GM19239 (cell line): ENCODE measurements at places on chromosomes 5 and 9.
A peak's percentile ranks its signal among the peaks of the same experiment; 100 is the strongest.

DNA sequence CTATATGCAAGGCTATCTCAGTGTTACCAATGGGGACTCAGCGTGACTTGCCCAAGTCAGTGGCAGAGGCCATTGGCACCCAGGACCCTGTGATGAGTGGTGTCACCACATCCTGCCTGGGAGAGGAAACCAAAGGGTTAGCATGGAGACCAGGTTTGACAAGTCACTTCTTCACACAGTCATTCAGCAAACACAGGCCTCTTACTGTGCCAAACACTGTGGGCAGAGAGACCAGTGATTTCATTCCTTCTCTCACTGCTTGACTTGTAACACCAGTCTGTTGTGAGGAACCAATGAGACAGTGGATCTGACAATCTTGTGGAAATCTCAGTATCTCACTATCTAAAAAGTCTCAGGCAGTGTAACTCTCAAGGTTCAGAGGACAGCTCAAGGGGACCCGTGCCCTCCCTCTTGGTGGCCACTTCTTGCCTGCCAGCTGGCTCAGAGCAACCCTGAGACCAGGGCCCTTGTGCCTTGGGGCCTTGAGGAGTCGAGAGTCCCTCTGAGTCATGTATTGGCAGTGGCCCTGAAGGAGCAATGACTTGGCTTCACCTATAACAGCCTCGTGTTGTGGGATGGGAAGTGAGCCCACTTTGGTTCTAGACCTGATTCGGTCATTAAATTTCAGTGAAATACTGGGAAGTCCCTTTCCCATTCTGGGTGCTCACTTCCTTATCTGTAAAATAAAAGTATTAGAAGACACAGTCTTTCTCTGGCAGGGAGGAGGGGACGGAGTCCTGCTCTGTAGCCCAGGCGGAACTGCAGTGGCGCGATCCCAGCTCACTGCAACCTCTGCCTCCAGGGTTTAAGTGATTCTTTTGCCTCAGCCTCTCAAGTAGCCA, 1.6 kb downstream of the FABP6 start:
- no peak for DNase-seq

- DNase-seq, result no peak
These were observed 16.2 kb downstream of the PBX3 start for GRCh38 chr9:125763394-125763801.

GRCh38 chr5:42268630-42269029, 154.6 kb upstream of the GHR start:
- DNase-seq, result no peak

DNA sequence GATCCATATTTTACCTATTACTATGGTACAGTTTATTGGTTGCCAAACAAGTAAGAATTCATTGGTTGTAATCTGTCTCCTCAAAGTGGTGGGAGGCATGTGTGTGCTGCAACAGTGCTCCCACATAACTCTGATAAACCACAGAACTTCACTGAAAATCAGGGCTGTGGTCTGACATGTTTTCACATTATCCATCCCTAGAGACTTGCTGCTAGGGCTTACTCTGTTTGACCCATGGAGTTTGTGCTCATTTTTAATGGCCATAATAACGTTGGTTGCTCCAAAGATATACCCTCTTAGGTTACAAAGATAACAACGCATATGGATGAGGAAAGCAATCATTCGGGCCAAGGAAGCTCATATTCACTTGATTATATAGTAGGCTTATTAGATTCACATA, 37.0 kb downstream of the HACD4 start:
- no peak for DNase-seq

- DNase-seq, result no peak
These were observed 69.2 kb upstream of the SREK1 start for GRCh38 chr5:66074901-66075300.

GRCh38 chr9:128809831-128810230, 8.5 kb upstream of the ENDOG start:
- no peak for DNase-seq

GRCh38 chr5:79416499-79416898, 97.4 kb downstream of the HOMER1 start:
- DNase-seq, result peak; percentile 19
